CD4-positive, alpha-beta T cell treated with Interleukin-6 at 100 ng/mL for 8 hours (primary cell): ENCODE measurements at places on chromosomes 4 and X.
A peak's percentile ranks its signal among the peaks of the same experiment; 100 is the strongest.

DNA sequence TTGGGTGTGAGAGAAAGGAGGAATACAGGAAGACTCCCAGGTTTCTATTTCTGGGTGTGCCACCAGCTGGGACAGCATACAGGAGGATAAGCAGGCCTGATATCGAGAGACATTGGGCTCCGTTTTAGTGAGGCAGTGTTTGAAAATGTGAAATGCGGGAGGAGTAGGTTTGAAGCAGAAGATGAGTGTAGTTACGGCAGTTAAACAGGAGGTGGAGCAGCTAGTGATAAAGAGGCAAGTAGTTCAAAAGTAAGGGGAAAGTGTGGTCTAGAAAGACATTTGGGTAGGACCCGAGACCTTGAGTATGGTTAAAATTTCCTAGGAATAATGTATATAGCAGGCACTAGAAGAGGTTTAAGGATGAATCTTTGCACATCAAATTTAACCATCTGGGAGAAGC, 42.4 kb downstream of the DCUN1D4 start:
- DNase-seq, result no peak

GRCh38 chr4:113050371-113050755, 910 bp downstream of the ANK2 start:
- DNase-seq, result no peak

GRCh38 chr4:44447563-44448504, 775 bp downstream of the KCTD8 start:
- DNase-seq, result no peak

DNA sequence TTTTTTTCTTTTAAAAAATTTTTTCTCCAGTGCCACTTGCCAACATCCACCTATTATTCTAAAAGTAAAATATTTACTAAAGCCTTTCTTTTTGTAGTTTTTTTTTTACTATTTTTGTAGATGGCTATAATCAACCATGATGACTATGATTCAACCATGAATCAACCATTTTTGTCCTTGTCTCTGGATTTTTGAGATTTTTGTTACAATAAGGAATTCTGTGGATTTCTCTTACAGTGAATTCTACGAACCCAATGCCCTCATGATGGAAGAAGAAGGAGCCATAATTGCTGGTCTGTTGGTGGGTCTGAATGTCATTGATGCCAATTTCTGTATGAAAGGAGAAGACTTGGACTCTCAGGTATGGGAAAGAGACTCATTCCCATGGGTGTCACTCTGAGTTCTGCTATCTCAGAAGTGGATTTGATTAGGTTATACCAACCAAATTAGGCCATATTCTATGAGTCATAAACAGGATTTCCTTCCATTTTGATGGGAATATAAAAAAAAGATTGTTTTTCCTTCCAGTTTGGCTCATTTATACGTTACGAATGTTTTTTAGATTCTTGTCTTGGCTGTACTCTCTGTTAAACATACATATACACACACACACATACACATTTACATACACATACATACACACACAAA, 46.7 kb downstream of the RUFY3 start:
- DNase-seq, result no peak

GRCh38 chr4:88757776-88758175, 60.1 kb upstream of the NAP1L5 start:
- DNase-seq, result no peak

DNA sequence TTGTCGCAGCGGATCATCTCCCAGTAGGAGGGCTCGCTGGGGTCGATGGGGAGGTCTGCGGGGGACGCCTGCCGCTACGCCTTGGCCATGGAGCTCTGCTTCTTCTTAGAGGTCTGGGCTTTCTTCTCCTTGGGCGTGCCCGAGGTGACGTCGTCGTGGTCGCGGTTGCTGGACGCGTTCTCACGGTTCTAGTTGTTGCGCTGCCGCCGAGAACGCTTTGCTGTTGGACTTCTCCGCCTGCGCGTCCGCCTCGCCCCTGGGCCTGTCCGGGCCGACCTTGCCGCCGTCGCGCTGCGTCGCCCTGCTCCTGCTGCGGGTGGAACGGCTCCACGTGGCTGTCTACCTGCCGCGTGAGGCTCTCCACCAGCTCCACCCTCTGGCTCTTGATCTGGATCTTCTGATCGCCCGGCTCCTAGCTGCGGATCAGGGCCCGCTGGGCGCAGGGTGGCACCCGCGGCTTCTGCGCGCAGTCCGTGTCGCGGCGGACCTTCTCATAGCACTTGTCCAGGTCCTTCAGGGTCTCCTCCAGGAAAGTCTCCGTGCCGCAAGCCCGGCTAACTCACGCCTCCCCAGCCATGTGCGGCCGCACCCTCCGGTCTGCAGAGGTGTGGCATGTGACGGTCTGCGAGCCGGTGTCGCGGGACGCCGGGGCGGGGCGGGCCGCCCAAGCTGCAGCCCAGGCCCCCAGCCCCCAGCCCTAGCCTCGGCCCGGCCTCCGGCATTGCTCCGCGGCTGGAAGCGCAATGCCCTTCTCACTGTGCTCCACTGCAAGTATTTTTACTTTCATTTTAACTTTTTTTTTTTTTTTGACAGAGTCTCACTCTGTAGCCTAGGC, 40.5 kb upstream of the OGT start:
- DNase-seq, result peak; percentile 36

DNA sequence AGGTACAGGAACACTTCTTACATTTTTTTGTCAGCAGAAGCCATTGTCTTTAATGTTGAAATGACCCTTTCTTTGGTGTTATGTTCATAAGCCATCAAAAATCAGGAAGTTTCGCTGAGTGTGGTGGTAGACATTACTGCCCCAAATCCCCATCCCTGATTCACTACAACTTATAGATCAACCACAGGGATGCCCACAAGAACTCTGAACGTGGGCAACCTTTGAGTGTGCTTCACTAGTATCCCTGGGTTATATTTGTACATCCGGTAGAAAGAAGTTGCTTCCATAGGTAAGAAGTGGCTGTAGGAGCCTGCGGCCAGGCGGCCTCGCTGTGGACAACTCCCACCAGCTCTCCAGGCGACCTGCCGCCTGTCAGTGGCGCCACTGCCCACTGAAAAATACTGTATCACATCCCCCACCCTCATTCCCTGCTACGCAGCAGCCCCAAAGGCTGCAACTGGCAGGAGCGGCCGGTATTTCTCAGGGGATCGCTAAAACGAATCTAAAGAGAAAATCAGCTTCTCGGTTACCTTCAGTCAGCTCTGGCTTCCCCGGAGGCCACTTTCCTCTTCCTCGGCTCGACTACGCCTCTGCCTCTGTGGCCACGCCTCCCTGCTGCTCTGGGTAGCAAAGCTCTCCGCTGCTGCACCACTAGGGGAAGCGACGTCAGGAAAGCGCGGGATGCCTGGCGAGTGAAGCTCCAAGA, 13.9 kb upstream of the ETDC start:
- peak; percentile 51 for DNase-seq

DNA sequence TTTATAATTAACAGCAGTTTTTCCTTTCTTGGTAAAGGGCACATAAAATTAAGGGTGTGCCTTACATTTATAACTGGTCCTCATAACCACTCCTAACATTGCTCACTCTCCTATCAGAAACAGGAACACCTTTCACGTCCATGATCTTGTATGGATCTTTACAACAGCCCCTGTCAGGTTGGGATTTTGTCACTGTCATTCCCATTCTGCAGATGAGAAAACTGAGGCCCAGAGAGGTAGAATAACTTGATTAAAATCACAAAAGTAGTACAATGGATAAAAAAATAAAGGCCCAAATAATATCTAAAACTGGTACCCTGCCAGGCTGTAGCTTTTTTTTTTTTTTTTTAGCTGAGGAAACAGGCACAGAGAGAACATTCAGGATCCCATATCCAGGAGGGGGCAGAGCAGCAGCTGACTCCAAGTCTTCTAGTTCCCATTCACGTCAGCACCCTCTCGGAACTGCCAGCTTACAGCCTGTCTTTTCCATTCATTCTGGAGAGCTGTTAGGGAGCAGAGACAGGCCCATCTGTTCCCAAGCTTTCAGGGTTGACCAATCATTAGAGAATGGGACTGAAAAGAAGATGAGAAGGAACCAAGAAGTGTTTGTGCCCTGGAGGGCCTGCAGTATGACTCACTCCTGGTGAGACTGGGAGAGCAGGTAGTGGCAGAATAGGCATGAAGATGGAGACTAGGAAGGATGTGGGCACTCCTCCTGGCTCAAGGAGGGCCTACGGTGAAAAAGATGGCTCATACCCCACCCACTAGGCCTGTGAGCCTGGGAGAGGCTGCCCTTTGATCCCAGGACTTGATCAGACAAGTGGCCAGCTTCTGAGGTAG, 7.3 kb downstream of the SUV39H1 start:
- DNase-seq, result no peak
